ENCODE measurements at places on chromosomes 7 and 10.

- DNase-seq: no peak
Measured at GRCh38 chr10:63137306-63137705, 4.2 kb downstream of the NRBF2 start.

DNA sequence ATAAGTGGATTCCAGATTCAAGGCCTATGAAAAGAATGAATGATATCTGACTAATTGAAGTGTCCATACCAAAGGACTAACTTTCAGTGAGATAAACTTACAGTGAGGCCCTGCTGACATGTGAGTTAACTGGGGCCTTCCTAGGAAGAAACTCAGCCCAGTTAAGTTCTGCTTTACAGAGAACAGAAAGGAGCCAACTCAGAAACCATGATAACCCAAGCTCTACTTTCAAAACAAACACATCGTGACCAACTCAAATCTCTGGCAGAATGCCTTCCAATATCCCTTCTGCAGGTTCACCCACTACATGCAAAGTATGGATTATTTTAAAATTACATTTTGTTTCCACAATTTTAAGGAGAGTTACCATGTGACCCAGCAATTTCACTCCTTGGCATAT, 75.8 kb upstream of the MRLN start:
- DNase-seq: no peak

GRCh38 chr7:43877968-43878864, 8.9 kb upstream of the MRPS24 start:
- no peak for DNase-seq

DNA sequence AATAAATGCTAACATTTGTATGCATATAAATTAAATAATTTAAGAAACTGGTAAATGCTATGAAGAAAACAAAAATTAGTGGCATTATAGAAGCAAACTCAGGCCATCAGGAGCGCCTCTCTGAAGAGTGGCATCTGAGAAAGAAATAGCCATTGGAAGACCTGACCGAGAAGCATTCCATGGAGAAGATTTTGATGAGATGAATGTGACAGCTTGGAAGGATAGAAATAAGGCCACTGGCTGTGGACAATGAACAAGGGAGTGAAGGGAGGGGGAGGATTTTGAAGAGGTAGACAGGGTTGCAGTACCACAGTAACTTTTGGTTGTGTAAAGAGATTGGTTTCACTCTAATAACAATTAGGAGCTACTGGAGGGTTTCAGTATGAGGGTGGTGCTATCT, 436.7 kb downstream of the CCSER2 start:
- DNase-seq: no peak

- no peak for DNase-seq
Measured at GRCh38 chr7:50650057-50650664, 85.0 kb upstream of the DDC start.

DNA sequence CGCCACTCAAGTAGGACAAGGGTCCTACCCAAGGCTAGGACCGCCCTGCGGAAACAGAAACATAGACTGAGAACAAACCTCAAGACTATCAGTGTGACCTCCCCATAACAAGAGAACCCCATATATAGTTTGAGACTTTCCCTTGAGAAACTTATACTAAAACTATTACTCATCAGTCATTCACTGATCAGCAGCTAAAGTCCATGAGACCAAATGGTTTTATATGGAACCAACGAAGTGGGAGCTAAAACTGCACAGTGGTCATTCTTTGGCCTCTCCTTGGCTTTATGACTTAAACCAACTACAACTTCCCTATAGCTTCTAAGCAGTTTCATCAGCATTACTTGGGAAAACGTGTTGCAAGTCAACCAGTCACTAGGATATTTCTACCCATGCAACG, 13.7 kb upstream of the ZSCAN21 start:
- no peak for DNase-seq

GRCh38 chr10:96667401-96667800, 52.9 kb downstream of the PIK3AP1 start:
- no peak for DNase-seq

- no peak for DNase-seq
Measured at GRCh38 chr10:123462246-123462645, 203.9 kb upstream of the GPR26 start.

GRCh38 chr10:44742248-44742647, 168.9 kb upstream of the TMEM72 start:
- DNase-seq: no peak

GRCh38 chr7:134636008-134636449, 10.6 kb upstream of the BPGM start:
- no peak for DNase-seq

DNA sequence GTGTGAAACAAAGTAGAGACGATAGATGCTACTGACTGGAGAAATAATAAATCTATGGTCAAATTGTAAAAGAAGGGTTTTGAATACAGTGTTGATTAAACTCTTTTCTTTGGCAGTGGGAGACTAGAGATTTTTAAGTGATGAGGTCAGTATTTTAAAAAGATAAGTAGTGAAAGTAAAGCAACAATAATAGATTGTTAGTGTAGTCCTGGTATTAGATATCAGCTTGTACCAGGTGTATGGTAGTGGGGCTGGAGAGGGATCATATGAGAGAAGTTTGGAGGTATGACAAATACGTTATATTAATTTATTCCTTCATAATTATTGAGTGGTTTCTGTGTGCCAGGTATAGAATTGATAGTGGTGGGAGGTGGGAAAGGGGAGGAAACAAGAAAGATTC, 25.2 kb downstream of the PHTF2 start:
- DNase-seq: no peak

GRCh38 chr7:29045258-29046086, 87.3 kb upstream of the TRIL start:
- DNase-seq: no peak

GRCh38 chr7:7183061-7183837, 905 bp downstream of the C1GALT1 start:
- DNase-seq: peak; percentile 25

DNA sequence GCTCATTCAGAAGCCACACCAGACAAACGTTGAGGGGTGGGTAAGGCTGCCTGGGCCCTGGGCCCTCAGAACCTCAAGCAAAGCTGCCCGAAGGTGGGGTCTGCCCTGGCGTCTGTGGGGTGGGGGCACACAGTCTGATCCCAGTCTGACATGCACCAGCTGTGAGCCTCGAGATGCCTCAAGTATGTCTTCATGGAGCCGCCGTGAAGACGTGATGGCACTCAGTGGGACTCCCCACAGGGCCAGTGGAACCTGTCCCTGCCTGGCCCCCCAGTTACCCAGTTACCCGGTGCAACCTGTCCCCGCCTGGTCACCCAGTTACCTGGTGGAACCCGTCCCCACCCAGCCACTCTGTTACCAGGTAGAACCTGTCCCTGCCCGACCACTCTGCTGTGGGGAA, 351.2 kb downstream of the PTPRN2 start:
- DNase-seq: no peak

DNA sequence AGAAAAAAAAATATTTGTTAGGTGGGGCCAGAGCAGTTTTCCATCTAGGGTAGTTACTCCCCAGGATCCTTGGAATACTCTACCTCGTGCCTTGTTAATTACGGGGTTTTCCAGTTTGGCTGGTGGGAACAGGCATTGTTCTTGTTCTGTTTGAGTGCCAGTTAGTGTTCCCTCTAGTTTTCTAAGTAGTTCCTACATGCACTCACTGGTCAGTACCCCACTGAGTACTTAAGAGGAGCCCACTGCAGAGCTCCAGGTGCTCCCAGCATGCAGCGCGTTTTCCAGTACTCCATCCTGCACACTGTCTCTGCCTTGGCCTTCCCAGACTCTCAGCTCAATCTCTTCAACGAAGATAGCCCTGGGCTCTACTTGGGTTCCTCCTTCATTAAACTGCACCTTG, 58.0 kb downstream of the AHCYL2 start:
- no peak for DNase-seq

DNA sequence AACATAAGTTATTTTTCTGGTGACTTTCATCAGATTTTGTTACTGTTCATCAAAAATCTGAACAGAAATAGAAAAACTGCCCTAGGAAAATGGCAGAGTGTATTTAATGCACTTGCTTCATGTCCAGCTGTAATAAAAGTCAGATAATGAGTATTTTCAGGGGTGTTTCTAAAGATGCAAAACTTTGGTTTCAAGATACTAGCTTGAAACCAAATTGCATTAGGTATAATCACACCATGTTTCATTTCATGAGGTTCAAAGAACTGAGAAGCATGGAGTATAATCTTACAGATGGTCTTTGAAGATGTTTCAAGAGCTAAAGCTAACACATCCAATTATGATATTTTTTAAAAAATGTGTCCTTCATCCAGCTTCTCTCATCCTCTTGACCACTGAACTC, 128.9 kb downstream of the NRCAM start:
- DNase-seq: no peak

DNA sequence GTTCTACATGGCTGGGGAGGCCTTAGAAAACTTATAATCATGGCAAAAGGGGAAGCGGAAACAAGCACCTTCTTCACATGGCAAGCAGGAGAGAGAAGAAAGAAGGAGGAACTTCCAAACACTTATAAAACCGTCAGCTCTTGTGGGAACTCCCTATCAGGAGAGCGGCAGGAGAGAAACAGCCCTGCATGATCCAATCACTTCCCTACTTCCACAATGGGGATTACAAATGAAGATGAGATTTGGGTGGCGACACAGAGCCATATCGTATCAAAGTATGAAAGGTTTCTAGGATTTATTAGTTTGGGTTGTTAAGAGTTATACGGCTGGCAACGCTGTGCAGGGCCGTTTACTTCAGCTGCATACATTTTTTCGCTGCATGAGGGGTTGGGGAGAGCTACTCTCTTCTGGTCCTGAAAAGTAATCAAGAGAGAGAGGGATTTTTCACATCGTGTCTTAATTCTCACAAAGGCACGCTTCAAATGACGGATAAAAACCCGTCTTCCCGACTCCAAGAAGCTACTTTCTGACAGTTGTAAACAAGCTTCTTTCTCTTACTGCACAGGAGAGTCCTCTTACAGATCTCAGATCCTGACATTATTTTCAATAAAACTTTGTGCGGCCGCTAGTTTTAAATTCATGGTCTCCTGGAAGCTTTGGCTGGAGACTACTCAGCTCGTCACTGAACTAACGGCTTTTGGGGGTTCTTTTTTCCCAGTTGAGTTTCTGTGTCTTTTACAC, 751 bp upstream of the GTPBP10 start:
- DNase-seq: no peak

GRCh38 chr10:88383276-88383675, 199.8 kb downstream of the RNLS start:
- no peak for DNase-seq

GRCh38 chr10:33547976-33548375, 213.5 kb upstream of the NRP1 start:
- DNase-seq: no peak

- no peak for DNase-seq
Measured at GRCh38 chr7:82625377-82625776, 181.8 kb upstream of the CACNA2D1 start.

GRCh38 chr10:88385601-88386203, 197.4 kb downstream of the RNLS start:
- peak; percentile 22 for DNase-seq

DNA sequence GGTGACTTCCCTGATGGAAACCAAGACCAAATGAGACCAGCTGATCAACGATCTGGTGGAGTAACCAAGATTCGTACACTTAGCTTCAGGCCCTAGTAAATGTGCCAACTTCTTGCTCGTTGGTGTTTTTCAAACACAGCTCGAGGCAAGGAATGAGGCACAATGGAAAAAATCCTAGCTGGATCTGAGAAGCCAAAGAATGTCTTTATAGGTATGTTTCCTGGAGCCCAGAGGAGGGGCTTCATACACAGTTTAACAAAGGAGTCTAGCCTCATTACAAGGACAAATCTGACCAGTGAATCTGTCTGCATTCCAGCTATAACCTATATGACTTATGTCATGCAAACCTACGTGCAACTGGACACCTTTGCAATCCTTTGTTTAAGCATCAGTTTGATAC, 3.7 kb downstream of the COL17A1 start:
- DNase-seq: no peak

DNA sequence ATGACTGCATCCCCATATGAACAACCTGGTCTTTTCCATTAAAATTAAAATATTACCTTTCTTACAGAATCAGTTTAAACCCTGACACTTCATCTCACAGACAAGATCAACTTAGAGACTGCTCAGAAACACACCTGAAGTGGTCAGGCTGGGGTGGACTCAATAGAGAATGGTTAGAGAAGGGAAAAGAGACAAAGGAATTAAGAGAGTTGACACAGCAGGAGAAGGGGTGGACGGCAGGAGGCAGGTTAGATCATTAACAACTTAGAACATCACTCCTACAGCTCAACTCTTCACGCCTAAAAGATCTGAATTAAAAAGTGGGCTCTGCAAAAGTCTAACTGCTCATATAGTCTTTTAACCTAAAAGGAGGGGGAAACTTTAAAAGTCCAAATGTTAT, 157.7 kb upstream of the COL1A2 start:
- no peak for DNase-seq

DNA sequence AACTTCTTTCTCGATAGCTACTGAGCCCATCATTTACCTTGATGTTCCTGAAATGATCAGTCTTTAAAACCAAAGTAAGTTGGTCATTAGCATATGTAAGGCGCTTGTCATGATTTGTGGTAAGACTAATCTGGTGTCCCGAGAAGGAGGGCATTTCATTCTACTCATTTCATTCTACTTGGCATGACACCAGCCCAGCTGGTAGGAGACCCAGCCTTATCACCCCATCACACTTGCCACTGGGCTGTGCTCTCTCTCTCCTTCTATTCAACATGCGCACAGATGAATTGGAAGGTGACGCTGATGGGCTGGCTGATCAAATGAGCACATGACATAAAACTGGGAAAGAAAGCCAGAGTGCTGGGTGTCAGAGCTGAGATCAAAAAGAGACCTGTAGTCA, 65.7 kb downstream of the CRTAC1 start:
- no peak for DNase-seq

DNA sequence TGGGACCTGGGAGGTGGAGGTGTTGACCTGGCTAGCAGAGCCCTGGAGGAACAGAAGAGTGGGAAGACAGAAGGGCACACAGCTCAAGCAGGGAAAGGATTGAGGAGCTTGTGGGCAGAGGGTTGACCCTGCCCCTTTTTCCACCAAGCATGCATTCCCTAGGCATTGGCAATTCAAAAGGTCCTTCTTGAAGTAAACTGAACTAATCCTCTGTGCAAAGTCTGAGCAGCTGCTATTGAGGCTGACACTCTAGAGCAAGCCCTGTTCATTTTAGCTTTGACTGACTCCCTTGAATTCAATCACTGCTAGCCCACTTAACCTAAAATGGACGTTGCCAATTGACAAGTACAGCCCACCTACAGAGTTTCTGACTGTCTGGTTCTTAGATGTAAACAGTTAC, 116.5 kb upstream of the TNS3 start:
- DNase-seq: no peak

GRCh38 chr7:4633012-4633411, 49.1 kb upstream of the FOXK1 start:
- no peak for DNase-seq

Data from stimulated activated CD4-positive, alpha-beta T cell treated with anti-CD3 and anti-CD28 coated beads, Interleukin-15, amount 100 ng/mL, for 1 hour (primary cell).